ENCODE measurements at places on chromosomes 5 and 9.

- DNase-seq = no peak
Observed at GRCh38 chr9:126697330-126697729, 83.6 kb downstream of the LMX1B start.

GRCh38 chr5:404666-405241 lies 38.2 kb upstream of the EXOC3 start:
- DNase-seq = no peak

DNA sequence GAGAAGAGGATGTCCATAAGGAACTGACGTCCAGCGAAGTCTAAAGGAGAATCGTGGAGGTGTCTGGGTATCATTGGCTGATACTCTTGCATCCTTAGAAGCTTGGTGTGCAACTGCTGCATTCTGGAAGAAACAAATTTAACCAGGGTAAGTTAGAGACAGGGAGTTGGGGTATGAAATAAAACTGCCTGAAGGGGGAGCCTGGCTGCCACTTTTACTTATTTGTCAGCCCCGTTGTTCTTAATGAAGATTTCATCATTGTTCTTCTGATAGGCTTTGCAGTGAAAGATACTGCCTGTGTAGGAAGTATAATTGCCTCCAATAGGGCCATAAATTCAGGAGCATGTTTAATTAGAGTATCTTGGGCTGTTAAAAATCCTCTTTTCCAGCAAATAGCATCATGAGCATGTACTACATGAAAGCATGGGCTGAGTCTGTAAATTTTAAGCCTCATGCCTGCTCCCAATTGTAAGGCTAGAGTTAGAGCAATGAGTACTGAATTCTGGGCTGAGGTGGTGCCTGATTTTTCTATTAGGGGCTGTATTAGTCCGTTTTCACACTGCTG lies 1264.5 kb upstream of the ACO1 start:
- peak; percentile 14 for DNase-seq

DNA sequence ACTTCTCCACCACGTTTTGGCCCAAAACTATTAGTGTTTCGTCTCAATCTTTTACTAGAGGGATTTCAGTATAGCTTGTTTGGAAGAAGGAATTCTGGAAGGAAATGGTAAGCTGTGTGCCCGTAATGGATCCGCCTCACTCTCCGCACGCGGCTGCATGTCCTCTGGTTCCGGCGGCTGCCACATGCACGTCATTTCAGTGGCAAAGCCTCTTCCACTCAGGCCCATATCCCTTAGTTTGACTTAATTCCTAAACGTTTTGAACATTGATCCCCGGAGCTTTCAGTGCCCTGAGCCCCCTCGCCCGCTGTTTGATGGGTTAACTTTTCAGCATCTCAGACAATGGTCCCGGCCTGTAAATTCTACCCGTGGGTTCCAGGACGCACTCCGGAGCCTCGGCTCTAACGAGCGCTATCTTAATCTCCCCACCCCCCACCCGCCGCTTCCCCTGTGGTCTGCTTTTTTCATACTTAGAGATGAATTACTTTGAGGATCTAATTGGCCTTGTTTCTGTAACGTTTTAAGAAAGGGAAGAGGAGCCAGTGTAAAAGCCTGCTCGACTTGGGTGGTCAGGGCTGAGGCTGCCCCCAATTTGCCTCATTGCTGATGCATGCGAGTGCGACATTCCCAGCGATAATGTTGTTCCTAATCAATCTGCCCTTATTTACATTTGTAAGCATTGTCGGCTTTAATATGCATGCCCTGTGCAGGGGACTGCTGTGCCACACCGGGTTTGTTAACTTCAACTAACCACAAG lies 4.6 kb downstream of the PTCH1 start:
- no peak for DNase-seq

GRCh38 chr5:72723581-72723980 lies 92.9 kb upstream of the TNPO1 start:
- DNase-seq = no peak

- DNase-seq = no peak
Observed at GRCh38 chr5:96649251-96649662, 12.9 kb upstream of the CAST start.

DNA sequence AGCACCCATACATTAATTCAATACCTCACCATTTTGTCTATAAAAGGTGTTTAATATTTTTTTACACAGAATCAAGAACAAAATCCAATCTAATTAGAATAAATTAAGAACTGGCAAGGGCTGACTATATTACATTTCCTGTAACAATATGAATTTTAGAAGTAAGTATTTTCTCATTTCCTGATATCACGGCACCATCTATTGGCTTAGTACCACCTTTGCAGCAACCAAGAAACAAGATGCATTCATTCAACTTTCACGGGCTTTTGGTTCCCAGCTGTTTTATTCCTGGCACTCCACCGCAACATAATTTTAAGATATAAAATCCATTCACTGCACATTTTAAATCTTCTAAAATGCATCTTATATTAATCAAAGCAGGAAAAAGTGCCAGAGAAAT lies 20.6 kb downstream of the PSMB7 start:
- no peak for DNase-seq

All from inflammatory macrophage (primary cell).